Umbilical cord (tissue), 2 donors: ENCODE measurements at places on chromosomes 1 and 21.

- DNase-seq, result no peak
Measured at GRCh38 chr1:78370356-78370755, 120.4 kb upstream of the PTGFR start.

DNA sequence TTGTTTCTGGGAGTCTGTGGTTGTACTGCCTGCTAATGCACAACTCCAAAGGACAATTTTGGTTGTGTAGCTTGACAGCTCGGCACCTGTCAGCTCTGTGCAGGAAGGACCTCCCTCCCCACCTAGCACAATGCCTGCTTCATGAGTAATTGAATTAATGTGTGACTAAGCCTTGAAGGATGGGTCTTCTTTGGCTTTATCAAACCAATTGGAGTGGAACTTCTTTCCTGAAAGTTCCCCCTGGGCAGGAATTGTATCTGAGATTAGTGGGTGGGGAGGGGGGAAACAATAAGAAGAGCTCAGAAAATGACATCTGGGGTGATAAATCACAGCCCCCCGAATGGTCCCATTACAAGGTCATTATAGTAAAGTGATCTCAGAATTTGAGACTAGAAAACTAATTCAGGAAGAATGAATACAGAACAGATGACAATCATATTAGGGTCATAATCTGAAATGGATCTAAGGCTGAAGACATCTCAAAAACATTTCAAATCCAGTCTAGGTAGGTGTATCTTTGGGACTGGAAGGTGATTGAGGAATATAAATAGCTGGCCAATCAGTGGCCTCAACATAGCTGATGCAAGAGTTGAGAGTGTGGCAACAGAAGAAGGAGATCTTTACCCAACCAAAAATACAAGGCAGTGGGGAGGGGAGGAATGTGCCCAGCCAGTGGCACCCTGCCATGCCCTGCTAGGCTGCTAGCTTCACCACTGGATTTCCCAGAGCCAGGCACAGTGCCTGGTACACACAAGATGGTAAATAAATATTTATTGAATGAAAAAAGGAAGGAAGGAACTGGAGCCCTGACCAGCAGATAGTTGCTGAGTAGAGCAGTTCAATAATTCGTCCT lies 10.1 kb upstream of the SESN2 start:
- no peak for DNase-seq

GRCh38 chr1:95233737-95234500 lies at the start of gene RWDD3:
Gene RWDD3, plus strand, starts transcription at chr1:95234210. Its CDS starts 21 bp downstream, at chr1:95234231.
- peak; percentile 96 for DNase-seq

DNA sequence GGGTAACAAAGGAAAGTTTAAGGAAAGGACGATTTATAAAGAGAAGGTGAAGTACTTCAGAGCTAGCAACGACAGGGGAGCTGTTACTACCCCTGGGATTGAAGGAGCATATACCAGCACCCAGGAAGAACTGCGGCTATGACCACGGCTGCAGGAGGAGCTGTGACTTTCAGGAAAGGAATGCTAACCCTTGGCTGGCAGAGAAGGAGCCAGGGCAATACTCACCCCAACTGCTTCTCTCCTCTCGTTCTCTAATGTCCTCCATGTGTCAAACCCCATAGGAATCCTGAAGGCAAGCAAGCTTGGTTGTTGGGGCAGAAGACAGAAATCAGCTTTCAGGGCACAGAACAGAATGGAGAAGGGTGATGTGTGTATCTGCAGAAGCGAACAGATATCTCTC lies 120.5 kb downstream of the TMEM53 start:
- no peak for DNase-seq

- no peak for DNase-seq
Measured at GRCh38 chr1:175788586-175789252, 45.3 kb upstream of the TNR start.

GRCh38 chr1:14996133-14997050 lies 157.2 kb upstream of the TMEM51 start:
- DNase-seq, result no peak

DNA sequence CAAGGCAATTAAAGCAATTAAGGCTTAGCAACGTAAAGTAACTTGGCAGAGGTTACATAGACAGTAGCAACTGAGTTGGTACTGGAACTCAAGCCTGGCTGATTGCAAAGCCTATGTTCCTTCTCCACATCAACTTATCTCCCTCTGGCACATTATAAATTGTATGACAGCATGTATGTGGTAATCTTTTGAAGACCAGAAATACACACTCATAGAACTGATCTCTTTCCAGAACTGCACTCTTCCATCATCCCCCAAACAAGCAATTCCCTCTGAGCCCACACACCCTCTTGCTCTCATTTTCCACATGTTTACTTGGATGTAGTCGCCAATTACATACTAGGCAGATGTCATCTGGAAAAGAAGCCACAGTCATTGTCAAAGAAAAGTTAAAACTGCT lies 502.2 kb downstream of the PLPP3 start:
- DNase-seq, result peak; percentile 42

- DNase-seq, result no peak
Measured at GRCh38 chr1:7510389-7510931, 260.6 kb upstream of the VAMP3 start.

DNA sequence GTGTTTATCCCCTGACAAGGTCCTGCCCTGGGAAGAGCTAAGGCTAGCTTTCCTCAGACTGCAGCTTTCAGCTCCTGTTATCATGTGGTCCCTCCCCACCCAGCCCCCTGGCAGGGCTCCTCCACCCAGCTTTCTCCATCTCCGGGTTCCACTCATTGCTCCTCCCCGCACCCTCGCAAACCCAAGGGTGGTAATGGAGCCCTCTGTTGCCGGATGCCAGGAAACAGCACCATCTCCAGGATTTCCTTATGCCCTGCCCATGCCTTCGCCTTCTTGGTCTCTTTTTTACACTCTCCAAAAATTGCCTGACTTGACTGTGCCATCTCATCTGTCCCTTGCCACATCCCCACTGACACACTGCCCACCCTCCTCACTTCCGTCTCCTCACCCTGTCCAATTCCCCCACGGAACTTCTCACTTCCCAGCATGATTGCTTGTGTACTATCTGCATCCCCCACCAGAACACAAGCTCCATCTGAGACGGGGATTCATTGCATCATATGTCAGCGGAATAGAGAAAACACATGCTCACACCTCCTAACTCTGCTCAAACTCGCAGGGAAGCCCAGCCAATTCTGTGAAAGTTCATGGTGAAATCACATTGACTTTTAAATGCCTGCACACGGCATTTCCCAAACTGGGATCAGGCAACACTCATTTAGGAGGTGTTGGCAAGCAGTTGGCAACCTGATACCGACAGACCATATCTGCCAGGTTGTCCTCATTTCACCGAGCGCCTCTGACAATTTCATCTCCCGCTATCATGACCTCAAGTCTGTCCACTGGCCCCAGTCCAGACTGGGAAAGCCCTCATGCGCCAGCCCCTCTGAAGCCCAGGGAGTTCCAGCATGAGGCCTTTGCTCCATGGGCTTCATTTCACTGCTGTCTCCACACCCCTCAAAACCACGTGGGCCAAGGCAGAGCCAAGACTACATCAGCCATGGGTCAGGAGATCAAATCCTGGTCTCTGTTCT lies 201.1 kb downstream of the MATN1 start:
- DNase-seq, result peak; percentile 33

DNA sequence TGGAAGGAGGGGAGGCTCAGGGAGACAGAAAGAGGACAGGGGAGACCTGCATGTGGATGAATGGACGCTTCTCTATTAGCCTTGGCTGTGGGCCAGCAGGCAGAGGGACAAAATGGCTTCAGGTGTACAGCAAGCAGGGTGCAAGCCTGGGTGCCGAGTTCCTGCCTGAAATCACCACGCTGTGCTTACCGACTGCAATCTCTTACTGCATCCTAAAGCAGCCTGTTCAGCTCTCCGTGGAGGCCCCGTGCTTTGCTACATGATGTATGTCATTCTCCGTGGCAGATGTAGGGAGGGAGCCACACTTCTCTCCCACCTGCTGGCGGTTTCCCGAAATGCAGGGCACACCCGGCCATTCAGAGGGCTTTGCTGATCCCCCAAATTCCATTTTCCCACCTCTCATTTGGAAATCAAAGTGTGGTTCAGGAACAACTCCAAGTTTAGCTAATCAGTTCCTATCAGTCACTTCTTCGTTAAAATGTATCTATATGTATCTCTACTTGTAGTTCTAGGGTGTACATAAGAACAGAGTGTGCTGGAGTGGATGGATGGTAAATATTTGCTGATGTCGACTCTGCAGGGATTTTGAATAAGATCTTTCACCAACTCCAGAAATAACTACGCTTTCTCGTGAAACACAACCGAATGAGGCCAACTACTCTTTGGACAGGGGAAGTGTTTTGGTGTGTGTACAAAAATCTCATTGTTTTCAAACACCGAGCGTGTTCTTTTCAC lies 122.3 kb upstream of the BACE2 start:
- DNase-seq, result peak; percentile 5
